ENCODE measurements at places on chromosomes 11 and 22. TPM values are rescaled to one million over a fixed set of nuclear protein-coding genes. Genes with fewer than 3 reads are reported as not detected.

Gene TMEM138
- 15.9 TPM for total RNA-seq

Gene P2RX6
- under 0.01 TPM for total RNA-seq

Gene KCNC1
- not detected for total RNA-seq

Gene GLYAT
- total RNA-seq, result not detected

Gene RASSF10
- total RNA-seq, result not detected

Gene SCGB1C1
- total RNA-seq, result not detected

Gene SAAL1
- 34.0 TPM for total RNA-seq

Gene DDI1
- total RNA-seq, result not detected

Gene MB
- not detected for total RNA-seq

Gene SPINDOC
- total RNA-seq, result 17.2 TPM

Gene MN1
- total RNA-seq, result 0.32 TPM

Gene MRGPRX4
- not detected for total RNA-seq

Gene SHANK2
- total RNA-seq, result not detected

Gene USP2
- 0.32 TPM for total RNA-seq

Gene H19
- 19.2 TPM for total RNA-seq

Gene TIGD3
- total RNA-seq, result not detected

Gene OR6T1
- total RNA-seq, result not detected

Gene PNPLA2
- total RNA-seq, result 15.2 TPM

Gene APOBEC3H
- total RNA-seq, result not detected

Gene TMPRSS13
- not detected for total RNA-seq

Gene SCUBE1
- total RNA-seq, result not detected

Gene THRSP
- not detected for total RNA-seq

Gene HSPA8
- total RNA-seq, result 1,781 TPM

Gene CDHR5
- total RNA-seq, result not detected

Gene LRRC56
- total RNA-seq, result 0.30 TPM

Gene CPT1B
- 0.65 TPM for total RNA-seq

Gene SLC17A6
- total RNA-seq, result not detected

Gene MOV10L1
- total RNA-seq, result 14.9 TPM

Gene PKDREJ
- total RNA-seq, result not detected

Gene GLB1L3
- total RNA-seq, result not detected

Gene OR8G5
- not detected for total RNA-seq

Gene NAP1L4
- 175 TPM for total RNA-seq

Gene PANX2
- total RNA-seq, result 0.65 TPM

Gene TSGA10IP
- total RNA-seq, result not detected

Gene RFPL1
- not detected for total RNA-seq

Measured in epithelial cell of umbilical artery (primary cell).